ENCODE measurements at places on chromosomes 12 and 14.

GRCh38 chr14:72882047-72882446, 11.9 kb downstream of the DPF3 start:
- no peak for DNase-seq

GRCh38 chr12:58242796-58243630, 301.6 kb downstream of the ATP23 start:
- DNase-seq, result no peak

GRCh38 chr12:61530456-61530855, 729.7 kb upstream of the USP15 start:
- no peak for DNase-seq

DNA sequence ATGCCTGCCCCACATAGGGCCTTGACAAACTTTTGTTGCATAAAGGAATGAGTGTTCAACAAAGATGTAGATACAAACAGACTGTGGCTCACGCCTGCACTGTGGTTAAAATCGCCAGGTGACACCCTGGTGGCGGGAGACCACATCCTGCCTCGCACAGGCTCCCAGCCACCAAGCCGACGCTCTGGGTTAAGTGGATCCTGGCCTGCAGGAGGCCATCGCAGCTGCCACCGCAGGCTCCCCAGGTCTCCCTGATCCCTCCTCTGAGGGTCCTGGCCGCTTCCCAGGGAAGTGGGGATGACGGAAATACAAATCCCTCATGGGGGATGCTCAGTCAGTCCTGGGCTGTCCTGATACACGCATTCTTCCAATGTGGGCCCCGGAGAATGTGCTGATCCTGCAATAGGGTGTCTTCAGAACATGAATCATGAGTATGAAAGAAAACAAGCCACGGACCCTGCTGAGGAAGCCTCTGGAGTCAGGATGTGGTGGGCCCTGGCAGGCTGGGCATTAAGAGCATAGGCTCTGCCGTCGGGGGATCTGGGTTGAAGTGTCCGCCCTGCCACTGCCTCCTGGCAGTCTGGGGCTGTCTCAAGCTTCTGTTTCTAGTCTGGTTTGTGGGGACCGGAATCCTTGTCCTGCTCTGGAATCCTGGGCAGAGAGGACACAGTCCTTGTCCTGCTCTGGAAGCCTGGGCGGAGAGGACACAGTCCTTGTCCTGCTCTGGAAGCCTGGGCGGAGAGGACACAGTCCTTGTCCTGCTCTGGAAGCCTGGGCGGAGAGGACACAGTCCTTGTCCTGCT, 53.5 kb upstream of the BEGAIN start:
- DNase-seq, result no peak

DNA sequence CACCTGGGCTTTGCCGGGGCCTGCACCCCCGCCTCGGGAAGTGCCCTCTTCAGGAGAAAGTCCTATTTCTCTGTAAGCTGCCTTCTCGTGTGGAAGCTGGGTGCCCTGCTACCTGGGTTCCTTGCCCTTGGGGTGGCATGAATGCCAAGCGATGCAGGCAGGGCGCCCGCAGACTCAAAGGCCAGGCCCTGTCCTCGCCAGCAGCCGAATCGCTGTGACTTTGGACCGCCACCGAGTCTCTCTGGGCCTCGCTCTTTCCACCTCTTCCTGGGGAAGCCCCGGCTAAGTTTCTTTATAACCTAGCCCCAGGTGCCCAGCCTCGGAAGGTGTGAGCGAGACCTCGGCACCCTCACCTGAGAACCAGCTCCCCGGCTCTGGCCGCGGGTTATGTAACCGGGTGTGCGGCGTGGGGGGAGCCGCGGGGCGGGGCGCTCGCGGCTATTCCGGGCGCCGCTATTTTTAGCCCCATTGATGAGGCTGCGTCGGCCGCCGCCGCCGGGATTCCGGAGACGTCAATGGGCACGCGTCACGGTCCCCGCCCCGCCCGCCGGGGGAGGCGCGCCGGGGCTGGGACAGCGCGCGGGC, 14.6 kb upstream of the NR4A1 start:
- DNase-seq, result peak; percentile 76

Data from EL (cell line).